ENCODE measurements at places on chromosomes 4 and X.

GRCh38 chr4:88908003-88908402, 149.0 kb downstream of the FAM13A start:
- DNase-seq, result no peak

DNA sequence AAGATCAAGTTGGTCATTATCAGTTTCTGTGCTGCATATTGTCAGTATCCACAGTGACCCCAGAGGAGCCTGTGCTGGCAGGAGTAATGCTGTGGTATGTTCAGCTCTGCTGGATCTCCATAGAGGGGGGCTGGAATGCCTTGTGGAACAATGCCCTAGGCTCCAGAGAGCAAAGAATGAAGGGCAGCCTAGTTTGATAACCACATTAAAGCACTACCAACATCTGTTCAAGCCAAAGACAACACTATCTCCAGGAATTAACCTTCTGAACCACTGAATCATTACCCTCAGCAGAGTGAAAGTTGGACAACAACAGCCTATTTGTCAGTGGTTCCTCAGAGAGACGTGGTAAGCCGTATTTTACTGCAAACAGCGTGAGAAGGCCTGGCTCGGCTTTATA, 192.3 kb upstream of the CXorf66 start:
- no peak for DNase-seq

DNA sequence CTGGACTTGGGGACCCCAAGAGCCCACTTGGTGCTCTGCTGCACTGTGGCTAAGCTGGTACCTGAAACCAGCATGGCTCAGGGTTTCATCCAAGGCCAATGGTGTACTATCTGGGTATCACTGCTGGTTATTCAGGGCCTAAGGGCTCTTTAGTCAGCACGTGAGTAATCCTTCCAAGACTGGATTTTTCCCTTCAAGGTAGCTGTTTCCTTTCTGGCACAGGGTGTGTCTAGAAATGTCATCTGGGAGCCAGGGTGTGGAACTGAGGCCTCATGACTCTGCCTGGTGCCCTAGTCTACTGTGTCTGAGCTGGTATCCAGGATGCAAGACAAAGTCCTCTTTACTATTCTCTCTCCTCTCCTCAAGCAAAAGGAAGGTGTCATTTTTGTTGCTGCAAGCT, 99.0 kb upstream of the QRFPR start:
- no peak for DNase-seq

DNA sequence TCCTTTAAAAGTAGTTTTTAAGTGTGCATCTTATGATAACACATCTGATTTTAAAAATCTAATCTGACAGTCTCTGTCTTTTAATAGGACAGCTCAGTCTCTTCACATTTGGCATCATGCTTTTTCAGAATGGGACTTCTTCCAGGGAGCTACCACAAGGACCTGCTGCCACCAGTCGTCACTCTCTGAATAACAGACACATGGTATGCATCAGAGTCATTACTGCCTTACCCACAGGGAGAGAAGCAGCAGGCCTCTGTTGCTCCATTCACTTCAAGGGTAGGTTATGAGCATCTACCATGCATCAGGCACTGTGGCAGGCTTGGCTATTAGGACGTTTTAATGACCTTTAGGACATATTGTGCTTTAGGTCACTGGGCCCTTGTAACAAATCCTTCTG, 50.0 kb upstream of the AFAP1 start:
- DNase-seq, result no peak

GRCh38 chr4:53586121-53586816, 5.0 kb downstream of the LNX1 start:
- no peak for DNase-seq

- DNase-seq, result no peak
These were observed 49.6 kb downstream of the FBXL5 start for GRCh38 chr4:15605537-15605936.

DNA sequence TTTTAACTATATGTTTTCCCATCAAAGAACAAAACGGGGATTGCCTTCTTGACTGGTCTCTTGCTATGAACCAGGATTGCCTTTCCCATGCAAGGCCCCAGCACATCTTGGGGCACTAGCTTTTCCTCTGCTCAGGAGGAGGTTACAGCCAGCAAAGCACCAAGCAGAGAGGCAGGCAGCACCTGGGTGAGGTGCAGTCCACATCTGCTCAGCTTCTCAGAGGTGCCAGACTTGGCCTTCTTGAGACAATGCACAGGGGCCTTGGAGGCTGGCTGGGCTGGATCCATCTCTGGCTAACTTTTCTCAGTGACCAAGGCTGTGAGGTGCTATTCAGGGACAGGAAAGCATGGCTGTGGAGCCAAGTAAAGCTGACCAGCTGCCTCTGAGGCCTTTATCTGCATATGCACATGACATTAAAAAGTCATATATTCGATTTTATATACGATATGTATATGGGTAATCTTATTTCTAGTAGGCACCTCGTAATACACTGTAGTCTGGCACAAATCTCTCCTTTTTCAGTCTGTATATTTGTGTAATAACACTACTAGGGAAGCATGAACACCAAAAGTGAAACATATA, 86.9 kb downstream of the CC2D2A start:
- DNase-seq, result no peak
